ENCODE measurements at places on chromosomes 12 and 14.

DNA sequence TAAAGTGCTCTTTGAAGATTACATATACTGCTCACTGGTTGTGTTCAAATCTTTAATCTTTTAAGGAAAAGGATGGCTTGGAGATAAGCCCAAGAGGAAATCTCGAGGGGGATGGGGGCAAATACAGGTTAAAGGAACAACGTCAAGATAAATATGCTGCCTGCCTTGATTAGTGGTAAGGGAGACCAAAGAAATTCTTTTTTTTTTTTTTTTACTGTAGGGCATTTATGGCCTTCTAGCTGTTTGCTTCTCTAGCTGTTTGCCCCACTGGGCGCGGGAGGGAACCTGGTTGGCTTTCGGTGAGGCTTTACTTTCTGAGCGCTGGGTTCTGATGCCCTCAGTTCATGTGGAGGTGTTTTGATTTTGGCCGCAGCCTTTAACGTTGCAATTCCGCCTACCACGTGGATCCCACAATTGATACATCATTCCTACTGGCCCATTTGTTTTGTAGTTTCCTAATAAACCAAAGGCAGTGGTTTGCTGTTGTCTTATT lies 5.7 kb downstream of the CCND2 start:
- peaks cover 54% of the 10 kb centered on the region for H3K4me1 ChIP-seq
- peak overlapping the region; percentile 49 for H3K4me3 ChIP-seq
- H3K27me3 ChIP-seq: no peaks in the 10 kb centered on the region
- no peak for DNase-seq
- peaks cover 98% of the 10 kb centered on the region for H3K36me3 ChIP-seq

GRCh38 chr12:12020762-12021161 lies 50.0 kb upstream of the BCL2L14 start:
- no peaks in the 10 kb centered on the region for H3K36me3 ChIP-seq
- no peak overlapping the region for H3K4me3 ChIP-seq
- peaks cover 2% of the 10 kb centered on the region for H3K27me3 ChIP-seq
- peaks cover 42% of the 10 kb centered on the region for H3K4me1 ChIP-seq
- no peak for DNase-seq

DNA sequence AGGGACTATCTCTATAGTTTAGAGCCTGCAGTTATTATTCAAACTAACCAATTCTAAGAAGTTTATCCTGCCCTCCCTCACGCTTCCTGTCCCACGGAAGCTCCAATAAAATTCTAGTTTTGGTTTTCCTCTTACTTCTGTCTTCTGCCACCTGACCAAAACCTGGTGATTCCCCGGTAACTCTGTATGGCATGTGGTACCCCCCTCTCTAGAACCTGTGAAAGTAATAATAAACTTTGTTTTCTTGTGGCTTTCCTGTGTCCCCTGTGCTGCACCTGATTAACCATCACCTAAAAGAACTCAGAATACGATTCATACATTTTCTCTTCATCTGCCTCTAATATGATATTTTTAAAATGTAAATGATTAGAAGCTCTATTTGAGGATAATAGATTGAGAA lies 379.8 kb downstream of the APAF1 start:
- no peak for DNase-seq
- H3K4me3 ChIP-seq: no peak overlapping the region
- H3K27me3 ChIP-seq: peaks cover 3% of the 10 kb centered on the region
- H3K4me1 ChIP-seq: no peaks in the 10 kb centered on the region
- no peaks in the 10 kb centered on the region for H3K36me3 ChIP-seq
- H3K27ac ChIP-seq: no peak overlapping the region

- no peak overlapping the region for H3K27ac ChIP-seq
- H3K27me3 ChIP-seq: no peaks in the 10 kb centered on the region
- H3K4me3 ChIP-seq: no peak overlapping the region
- no peaks in the 10 kb centered on the region for H3K4me1 ChIP-seq
- no peaks in the 10 kb centered on the region for H3K36me3 ChIP-seq
Measured at GRCh38 chr12:28104316-28104715, 85.9 kb upstream of the CCDC91 start.

- H3K27me3 ChIP-seq: no peaks in the 10 kb centered on the region
- peaks cover 10% of the 10 kb centered on the region for H3K4me1 ChIP-seq
- DNase-seq: no peak
- H3K4me3 ChIP-seq: no peak overlapping the region
- no peak overlapping the region for H3K27ac ChIP-seq
- H3K36me3 ChIP-seq: no peaks in the 10 kb centered on the region
Measured at GRCh38 chr14:102768223-102769048, 8.8 kb upstream of the TRAF3 start.

GRCh38 chr14:67820428-67820971 lies 921 bp downstream of the RAD51B start:
- DNase-seq: no peak
- peaks cover 29% of the 10 kb centered on the region for H3K4me1 ChIP-seq
- H3K27ac ChIP-seq: peak overlapping the region; percentile 92
